ENCODE measurements at places on chromosomes 16 and 17.

DNA sequence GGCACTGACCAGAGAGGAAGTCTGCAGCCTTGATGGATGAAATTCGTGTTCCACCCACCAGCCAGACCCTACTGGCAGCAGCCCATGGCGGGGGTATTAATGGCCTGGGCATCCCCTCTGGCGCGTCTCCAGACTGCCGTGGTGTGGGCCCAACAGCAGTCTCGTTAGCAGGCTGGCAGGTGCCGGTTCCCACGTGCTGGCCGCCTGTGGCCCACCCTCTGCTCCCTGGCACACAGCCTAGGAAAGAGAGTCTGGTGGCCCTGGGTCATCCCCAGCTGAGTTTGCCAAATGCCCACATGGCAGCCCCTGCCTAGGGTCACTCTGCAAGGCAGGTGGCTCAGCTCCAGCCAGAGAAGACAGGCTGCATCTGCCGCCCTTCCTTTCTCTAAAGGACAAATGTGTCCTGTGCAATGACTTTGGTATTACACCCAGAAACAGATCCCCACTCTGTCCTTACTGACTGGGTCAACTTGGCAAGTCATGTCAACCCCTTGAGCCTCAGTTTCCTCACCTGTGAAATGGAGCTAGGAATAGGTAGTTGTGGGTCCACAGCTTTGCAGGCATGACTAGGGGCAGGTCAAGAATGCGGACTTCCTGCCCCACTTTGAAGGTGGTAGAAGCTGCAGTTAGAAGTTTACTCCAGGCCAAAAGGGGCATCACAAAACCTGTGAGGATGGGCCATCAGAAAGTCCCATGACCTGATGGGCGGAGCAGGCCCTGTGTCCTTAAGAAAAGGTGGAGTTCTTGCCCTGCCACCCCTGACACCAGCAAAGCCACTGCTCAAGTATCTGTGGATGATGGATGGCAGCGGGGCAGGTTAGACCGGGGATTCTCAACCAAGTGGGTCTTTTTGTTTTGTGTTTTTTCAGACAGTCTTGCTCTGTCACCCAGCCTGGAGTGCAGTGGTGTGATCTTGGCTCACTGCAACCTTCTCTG lies 76.6 kb downstream of the ABCC6 start:
- DNase-seq, result no peak

GRCh38 chr17:47368262-47368661 lies 44.5 kb downstream of the EFCAB13 start:
- DNase-seq, result no peak

GRCh38 chr17:16617481-16618060 lies 36.1 kb downstream of the ZNF624 start:
- DNase-seq, result no peak

GRCh38 chr16:27481282-27481934 lies 68.3 kb downstream of the GTF3C1 start:
- no peak for DNase-seq

- DNase-seq, result no peak
These were observed 8.7 kb downstream of the PPL start for GRCh38 chr16:4928227-4928626.

DNA sequence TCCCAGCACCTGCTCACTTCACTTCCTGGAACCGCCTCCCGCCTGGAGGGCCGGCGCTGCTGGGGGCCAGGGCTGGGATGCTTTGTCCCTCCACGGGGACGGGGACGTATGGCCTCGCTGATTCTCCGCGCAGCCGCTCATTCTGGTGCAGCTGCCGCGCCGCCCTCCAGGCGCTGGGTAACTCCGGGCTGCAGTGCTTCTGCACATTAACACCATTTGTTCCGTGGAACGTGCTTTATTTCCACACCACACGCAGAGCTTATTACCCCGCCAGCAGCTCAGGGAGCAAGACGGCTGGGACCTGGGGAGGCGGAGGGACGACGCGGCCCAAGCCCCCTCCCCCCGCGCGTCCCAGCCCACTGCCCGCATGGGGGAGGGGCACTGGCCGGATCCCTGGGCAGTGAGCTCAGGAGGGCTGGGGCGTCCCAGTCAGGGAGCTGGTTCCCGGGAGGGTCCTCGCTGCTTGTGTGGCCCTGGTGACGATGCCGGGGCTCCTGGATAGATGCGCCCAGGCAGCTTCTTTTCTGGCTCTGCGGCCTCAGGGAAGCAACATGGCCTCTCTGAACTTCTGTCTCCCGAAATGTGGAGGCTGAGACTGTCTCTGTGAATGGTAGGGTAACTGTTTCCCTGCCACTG lies 45.4 kb upstream of the ACSF3 start:
- no peak for DNase-seq

- no peak for DNase-seq
These were observed 52.7 kb upstream of the ZNF469 start for GRCh38 chr16:88329726-88330700.

DNA sequence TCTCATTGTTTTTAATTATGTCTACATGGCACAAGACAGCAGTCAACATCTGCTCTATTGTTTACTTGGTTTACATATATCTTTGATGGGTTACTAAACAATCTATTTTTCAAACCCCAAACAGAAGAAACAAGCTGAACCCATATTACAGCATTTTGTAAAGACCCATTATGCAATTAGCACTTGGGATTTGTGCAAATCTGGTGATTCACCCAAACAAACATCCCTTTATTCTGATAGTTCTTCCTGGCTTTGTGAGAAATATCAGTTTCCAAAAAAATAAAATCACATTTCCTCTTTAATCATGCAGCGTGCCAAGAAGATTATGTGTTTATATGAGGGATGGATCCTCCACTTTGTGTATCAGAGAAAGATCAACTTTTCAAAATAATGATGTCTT lies 16.8 kb upstream of the RBFOX1 start:
- DNase-seq, result no peak

DNA sequence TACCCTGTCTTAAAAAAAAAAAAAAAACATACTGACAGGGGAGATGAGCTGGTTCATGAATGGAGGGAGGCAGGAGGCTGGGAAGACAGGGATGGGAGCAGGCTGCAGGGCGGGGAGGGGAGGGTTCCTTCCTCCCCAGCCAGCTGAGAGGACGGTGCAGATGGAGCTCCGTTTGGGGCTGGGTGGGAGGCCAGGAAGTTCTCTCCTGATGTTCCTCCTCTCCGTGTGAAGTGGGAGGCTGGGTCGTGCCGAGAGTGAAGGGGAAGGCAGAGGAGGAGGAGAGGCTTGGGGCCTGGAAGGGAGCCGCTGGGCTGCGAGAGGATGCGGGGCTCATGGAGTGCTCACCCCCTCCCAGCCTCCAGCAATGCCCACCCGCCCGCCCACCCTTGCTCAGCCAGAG lies 21.3 kb downstream of the SBK1 start:
- DNase-seq, result no peak

- no peak for DNase-seq
These were observed 128.8 kb downstream of the MGAT5B start for GRCh38 chr17:76996741-76997694.

DNA sequence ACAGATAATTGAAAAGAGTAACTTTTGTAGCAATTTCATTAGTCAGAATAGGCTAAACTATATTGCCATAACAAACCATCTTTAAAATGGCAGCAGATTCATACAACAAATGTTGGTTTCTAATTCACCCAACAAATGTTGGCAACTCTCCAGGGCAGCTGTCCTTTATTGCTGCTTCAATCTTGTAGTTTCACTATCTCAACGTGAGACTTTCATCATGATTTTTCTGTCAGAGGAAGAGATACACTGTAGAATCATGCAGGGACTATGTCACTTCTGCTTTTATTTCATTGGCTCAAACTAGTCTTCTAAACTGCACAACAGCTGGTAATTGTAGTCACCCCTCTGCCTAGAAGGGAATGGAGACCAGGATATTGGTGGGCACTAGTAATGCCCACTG lies 174.2 kb downstream of the TANC2 start:
- DNase-seq, result no peak

GRCh38 chr16:47865337-47865855 lies 290.4 kb downstream of the ABCC12 start:
- no peak for DNase-seq

DNA sequence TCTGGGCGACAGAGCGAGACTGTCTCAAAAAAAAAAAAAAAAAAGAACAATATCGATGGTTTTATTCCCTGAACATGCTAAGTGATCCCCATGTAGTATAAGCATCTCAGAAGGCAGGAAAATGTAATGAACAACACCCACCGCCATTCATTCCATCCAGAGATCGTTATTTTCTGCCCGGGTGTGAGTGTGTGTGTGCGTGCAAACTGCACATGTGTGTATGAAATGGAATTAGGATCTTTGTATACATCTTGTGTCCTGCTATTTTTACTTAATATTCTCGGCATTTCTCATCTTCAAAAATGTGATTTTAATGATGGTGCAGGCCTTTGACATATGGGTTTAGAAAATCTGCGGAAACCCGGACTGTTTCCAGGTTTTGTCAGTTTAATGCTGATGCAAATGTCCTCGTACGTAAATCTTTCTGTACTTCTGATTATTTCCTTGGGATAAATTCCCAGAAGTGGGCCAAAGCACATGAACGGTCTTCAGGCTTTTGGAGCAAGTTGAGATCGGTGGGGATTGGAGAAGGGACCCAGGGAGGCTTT lies 254.8 kb downstream of the SEC14L1 start:
- no peak for DNase-seq

DNA sequence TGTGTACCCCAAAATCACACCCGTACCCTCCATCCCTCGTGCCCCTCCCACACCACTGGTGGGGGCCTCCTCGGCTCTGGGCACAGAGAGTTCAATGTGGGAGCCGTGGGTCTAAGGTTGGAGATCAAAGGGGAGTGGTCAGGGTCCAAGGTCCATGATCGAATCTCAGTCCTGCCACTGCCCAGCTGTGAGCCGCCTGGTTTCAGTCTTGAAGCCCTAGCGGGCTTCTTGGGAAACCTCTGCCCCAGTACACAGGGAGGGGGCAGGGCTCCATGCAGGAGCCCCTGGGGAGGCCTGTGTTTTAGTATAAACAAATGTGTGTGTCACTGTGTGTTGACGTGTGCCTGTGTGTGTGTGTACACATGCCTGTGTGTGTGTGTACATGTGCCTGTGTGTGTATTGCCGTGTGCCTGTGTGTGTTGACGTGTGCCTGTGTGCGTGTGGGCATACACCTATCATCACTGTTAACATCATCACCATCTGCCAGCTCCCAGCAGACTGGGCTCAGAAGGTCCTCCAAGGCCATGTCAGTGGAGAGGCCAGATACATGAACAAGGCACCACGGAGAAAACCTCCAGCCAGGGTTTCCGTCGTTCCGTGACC lies 26.5 kb upstream of the ZNF469 start:
- DNase-seq, result no peak

DNA sequence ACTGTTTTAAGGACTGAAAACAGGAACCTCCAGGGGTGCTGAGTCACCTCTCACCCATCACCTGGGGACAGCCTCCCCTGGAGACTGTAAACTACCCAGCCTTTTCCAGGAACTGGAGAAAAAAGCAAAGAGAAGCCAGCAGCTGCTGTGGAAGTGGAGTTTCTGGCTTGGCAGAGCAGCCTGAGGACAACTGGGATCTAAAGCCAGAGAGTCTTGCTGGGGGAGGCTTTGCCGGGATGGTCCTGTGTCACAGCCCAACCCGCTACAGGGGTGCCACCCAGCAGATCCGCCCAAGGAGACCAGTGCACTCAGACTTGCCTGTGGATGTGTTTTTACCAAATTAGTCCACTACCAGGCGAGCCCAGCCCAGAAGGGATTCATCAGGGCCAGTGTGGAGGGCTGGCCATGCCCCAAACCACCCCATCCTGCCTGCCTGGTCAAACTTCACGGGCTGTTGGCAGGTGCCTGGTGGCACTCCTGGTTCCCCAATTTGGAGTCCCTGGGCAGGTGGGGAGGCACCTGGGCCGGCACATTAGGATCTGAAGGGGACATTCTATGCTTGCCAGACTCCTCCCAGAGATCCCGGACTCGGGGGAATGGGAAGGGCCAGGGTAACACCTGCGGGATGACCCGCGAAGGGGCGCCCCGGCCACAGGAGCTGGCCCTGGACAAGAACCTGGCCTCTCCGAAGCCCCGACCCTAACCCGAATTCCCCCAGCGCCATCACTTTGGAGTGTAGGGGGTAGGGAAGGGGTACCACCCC lies 771 bp downstream of the MSRB1 start:
- DNase-seq, result no peak

DNA sequence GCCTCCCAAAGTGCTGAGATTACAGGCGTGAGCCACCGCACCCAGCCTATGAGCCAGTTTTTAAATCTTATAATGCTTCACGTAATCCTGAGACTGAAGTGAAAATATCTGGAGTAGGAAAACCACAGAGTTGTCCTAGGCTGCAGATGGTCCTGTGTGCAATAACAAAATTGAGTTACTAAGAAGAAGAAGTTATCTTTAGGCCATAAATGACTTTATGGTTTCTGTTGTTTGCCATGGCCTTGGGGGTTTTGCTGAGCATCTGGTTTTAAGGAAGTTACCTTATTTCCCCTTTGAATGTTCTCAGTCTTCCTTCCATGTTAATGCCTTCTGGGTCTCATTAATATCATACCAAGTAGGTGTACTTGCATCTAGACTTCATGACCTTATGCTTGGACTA lies 16.5 kb downstream of the NMT1 start:
- DNase-seq, result no peak

GRCh38 chr17:49249292-49249794 lies 18.8 kb upstream of the PHOSPHO1 start:
- no peak for DNase-seq

GRCh38 chr17:7419819-7420610 lies at the start of gene SPEM1:
SPEM1 (plus strand) TSS chr17:7420324; CDS start chr17:7420385, 61 bp downstream.
- DNase-seq, result no peak

GRCh38 chr16:74321356-74321755 lies 24.7 kb downstream of the PSMD7 start:
- DNase-seq, result no peak

GRCh38 chr17:78865682-78866390 lies 25.2 kb upstream of the USP36 start:
- DNase-seq, result peak; percentile 48

GRCh38 chr16:4846503-4846900 lies 586 bp downstream of the GLYR1 start:
- no peak for DNase-seq

- no peak for DNase-seq
These were observed 2.2 kb downstream of the ARHGEF15 start for GRCh38 chr17:8312251-8312650.

DNA sequence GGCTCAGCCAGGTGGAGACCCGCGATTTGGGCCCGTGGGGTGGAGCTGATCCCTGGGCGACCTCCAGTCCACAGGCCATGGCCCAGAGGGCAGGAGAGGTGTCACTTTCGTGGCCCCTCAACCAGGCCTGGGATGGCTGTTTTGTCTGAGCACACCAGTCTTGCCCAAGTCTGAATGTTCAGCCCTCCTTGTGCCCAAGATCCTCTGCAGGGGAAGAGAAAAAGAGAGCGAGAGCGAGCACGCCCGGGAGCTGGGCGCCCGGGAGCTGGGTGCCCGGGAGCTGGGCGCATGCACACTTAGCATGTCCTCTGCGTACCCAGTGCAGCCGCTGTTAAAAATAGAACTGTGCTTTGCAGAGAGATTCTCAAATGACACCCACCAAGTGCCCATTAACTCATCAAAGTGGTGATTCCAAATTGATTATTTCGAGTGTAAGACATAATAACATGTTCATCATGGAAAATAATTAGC lies 403.3 kb upstream of the TNRC6C start:
- no peak for DNase-seq

- no peak for DNase-seq
These were observed 8.9 kb downstream of the BAIAP2 start for GRCh38 chr17:81043725-81044427.

Data from activated T-cell treated with anti-CD3 and anti-CD28 coated beads for 24 hours (primary cell).